C1 segment of cervical spinal cord (tissue), 14 donors: ENCODE measurements at places on chromosomes 11 and 22.

- no peak for DNase-seq
Observed at GRCh38 chr11:110891411-110891810, 179.2 kb upstream of the ARHGAP20 start.

- DNase-seq, result no peak
Observed at GRCh38 chr11:61514050-61514917, 5.7 kb downstream of the LRRC10B start.

- DNase-seq, result no peak
Observed at GRCh38 chr11:92890846-92891245, 78.6 kb upstream of the MTNR1B start.

- DNase-seq, result no peak
Observed at GRCh38 chr22:24068717-24069297, 57.7 kb downstream of the CABIN1 start.

DNA sequence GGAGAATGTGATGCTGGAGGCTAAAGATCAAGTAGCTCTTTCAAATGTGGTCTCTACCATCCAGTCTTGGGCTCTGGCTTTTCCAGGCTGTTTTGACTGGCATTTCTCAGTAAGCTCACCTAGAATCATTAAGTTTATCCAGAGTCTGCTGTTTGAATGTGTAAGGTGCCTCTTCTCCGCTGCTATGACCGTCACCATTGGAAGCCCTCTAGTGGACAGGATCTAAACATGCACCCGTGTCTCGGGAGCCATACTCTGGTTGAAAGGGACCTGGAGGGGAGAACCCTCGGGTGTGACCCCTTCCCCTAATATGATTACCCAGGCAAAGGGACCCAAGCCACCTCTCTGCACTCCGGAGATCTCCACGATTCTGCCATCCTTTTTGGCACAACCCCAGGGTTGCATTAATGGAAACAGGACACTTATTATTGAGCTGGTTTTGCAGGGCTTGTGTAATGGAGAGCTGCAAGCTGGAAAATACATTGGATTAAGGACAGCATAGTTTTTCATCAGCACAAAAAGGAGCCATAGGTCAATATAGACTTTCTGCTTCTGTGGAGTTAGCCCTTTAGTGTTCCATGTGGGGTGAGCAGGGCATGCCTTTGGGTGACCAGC, 191.0 kb upstream of the LARGE1 start:
- DNase-seq, result peak; percentile 1

DNA sequence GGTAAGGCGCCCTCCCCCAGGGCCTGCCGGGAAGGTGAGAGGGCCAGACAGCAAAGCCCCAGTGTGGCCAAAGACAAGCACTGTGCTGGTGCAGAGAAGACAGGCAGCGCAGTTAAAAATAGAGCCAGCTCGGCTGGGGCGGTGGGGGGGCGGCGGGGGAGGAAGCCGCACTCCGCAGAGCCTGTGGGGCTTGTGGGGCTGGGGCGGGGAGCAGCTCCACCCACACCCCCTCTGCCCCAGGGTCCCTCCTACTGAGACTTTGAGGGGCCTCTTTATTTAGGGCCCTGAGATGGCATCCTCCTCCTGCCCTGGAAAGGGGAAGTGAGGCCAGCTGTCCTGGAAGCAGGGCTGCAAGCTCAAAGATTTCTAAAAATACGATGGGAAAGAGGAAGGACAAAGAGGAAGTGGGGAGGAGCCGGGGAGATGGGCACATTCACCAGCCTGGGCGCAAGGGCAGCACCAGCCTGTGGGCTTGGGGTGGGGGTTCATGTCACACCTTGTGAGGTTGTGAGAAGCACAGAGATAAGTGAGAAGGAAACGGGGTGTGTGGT, 2.6 kb downstream of the CYTH4 start:
- peak; percentile 69 for DNase-seq

- DNase-seq, result peak; percentile 46
Observed at GRCh38 chr11:108571001-108571400, 22.6 kb downstream of the EXPH5 start.

DNA sequence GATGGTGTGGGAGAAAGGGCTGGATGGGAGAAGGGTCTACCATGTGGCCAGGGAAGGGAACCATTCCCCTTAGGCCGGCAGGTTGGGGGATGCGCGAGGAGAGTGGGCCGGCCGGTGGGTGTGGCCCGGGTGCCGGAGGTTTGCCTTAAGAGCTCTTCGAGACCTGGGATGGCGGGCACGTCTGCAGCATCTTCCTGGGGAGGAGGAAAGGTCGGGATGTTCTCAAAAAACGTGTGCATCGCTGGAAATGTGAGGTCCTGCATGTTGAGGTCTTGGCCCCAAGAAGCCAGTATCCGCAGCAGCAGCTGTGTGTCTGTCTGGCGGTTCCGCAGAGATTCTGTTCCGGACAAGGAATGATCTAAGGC, 1.4 kb downstream of the NAV2 start:
- no peak for DNase-seq

DNA sequence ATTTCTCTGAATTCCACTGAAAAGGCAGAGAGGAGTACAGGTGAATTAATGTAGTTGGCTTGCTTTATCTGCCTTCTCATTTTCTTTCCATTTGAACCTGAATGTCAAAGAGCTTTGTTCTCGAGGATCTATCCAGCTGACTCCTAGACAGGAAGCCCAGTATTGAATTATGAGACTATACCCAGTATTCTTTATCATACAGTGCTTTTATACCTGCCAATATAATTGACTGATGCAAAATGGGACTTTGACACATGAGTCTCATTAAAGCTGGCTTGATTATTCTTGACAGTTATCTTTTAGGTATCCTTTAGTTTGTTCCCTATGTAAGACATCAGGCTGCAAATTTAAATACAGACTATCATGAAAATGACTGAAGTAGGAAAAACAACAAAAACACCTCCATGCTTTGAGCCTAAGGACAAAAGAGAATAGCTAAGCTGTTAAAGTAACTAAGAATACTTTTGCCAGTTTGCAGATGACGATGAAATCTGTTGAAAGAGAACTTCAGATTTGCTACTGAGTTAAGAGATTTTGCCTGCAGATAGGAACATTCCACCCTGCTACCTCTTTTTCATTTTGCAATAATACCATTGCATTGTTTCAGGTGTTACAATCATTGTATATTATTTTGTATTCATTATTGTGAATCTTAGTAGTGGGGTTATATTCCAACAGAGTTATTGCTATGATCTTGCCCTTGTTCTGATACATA, 117.1 kb downstream of the ENTHD1 start:
- no peak for DNase-seq

DNA sequence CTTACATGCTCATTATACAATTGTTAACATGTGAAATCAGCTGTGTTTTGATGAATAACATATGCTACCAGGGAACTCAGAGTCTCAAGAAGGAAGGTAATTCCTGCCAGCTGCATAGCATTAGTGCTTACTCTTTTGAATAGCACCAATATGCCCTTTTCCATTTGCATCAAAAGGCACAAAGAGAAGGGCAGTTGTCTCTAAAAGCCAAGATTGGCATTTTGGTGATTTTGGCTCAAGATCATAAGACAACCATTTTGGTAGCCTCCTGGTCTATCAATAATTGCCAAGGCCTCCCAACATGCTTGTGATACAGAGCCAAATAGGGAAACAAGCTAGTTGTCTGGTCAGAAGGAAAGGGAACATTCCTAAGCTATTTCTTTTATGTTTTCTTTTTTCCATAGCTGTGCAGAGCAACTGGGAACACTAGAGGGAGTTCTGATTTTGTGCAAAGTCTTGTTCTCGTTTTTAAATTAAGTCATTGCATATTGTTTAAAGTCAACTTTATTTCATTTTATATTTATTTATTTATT, 416.7 kb upstream of the CHORDC1 start:
- no peak for DNase-seq

DNA sequence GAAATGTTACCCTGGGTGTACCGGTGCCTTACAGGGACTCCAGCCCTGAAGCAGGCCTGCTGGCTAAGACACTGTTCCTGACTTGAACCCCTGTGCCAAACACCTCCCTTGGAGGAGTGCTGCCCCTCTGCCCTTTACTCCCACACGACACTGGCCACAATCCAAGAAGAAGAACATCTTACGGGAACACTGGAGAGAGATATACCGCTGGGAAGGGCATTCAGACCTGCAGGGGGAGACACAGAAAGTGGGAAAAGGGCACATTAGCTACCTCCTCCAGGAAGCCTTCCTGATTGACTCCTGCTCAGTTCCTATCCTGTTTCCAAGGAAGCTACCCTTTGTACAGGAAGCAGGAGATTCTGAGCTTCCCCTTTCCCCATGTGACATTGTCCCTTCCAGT, 18.7 kb downstream of the TMPRSS13 start:
- DNase-seq, result no peak

- DNase-seq, result no peak
Observed at GRCh38 chr11:96168623-96169022, 174.4 kb downstream of the MAML2 start.

- no peak for DNase-seq
Observed at GRCh38 chr22:21738081-21738480, 2.5 kb upstream of the YPEL1 start.

- no peak for DNase-seq
Observed at GRCh38 chr11:34356576-34356912, 1.3 kb downstream of the ABTB2 start.

DNA sequence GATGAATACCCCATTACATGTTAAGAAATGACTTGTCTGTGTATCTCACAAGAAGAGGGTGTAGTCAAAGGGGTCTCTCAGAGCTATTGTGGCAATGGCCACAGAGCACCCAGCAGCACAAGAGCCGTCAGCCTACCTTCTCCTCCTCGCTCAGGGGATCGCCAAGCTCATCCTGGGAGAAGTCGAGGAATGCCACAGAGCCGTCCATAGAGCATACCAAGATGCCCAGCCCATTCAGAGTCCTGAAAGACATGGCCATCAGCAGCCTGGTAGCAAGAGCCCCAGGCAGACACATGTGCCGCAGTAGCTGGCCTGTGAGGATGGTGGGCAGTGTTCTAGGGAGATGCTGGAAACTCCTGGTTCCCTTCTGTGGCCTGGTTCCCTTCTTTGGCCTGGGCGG, 44.0 kb downstream of the HIRA start:
- DNase-seq, result no peak

DNA sequence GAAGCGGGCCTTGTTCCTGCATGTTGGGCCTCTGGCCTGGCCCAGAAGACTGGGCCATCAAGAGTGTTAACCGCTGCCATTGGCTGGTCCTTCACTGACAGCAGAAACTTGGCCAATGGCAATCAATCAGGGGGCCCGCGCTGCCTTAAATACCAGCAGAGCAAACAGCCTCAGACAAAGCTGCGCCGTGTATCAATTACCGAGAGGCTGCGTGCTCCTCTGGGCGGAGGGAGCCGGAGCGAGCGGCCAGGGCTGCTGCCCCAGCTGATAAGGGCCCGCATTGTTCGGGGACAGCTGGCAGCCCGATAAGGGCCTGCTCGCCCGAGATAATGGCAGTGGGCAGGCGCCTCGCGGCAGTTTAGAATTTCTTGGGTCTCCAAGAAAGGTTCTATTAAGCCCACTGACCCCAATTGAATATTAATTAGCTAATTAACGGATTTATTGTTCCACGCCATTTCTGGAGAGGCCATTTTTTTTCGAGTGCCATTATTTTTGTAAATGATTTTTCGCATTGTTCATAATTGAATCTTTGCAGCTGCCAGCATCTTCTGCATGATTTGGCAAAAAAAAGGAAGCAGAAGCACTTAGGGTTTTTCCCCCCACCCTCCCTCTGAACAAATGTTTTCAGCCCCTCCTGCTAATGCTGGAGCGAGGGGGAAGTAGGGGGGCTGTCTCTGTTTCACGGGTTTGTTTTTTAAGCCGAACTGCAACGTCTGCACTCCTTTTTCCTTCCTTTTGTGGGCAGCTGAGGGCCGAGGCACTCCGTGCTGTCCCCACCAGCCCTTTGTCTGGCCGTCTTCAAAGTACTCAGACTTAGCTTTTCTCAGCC, 37.6 kb upstream of the RIC3 start:
- peak; percentile 35 for DNase-seq

GRCh38 chr11:44575288-44575672, 9.8 kb downstream of the CD82 start:
- no peak for DNase-seq

GRCh38 chr11:45110562-45110961, 35.9 kb upstream of the PRDM11 start:
- no peak for DNase-seq

DNA sequence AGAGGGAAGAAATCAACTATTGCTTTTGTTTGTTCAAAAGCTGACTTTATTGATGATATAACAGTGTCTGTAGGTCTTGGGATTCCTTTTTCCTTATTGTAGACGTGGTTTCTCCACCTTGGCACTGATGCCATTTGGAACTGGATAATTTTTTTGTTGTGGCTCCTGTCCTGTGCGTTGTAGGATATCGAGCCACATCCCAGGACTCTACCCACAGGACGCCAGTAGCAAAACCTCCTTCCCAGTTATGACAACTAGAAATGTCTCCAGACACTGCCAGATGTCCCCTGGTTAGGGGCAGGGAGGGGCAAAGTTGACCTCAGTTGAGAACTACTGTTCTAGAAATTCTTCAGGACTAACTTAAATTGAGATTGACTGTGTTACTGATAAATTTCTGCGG, 45.8 kb downstream of the ZNRF3 start:
- DNase-seq, result no peak

GRCh38 chr11:36402568-36403170, 106.6 kb downstream of the PRR5L start:
- DNase-seq, result no peak

GRCh38 chr11:13949876-13950275, 12.6 kb upstream of the SPON1 start:
- no peak for DNase-seq

GRCh38 chr11:11010624-11011127, 152.8 kb upstream of the ZBED5 start:
- peak; percentile 4 for DNase-seq

GRCh38 chr11:67278939-67279588, 10.0 kb upstream of the ANKRD13D start:
- no peak for DNase-seq

- DNase-seq, result no peak
Observed at GRCh38 chr11:106937111-106937510, 81.2 kb downstream of the GUCY1A2 start.

GRCh38 chr11:72573072-72573854, 101.0 kb downstream of the PDE2A start:
- no peak for DNase-seq

- peak; percentile 24 for DNase-seq
Observed at GRCh38 chr11:24496736-24497725, at the start of gene LUZP2. TSS of gene LUZP2 (plus strand) at chr11:24497053.

GRCh38 chr11:19380375-19380774, 139.6 kb upstream of the E2F8 start:
- DNase-seq, result no peak

DNA sequence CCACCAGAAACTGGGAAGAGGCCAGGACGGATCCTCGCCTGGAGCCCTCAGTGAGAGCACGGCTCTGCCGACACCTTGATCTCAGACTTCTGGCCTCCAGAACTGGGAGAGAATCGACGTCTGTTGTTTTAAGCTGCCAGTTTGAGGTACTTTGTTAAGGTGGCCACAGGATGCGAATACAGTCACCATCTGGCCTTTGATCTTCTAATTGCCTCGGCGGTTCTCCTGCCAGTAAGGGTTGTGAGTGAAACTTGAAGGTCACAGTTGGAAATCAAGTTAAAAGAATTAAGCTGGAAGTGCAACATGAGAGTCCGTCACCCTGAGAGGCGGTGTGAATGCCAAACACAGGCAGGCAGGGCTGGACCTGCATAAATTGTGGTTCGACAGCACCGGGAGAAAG, 27.9 kb downstream of the PARVB start:
- DNase-seq, result no peak

GRCh38 chr11:55658608-55659007, 3.4 kb upstream of the OR4C6 start:
- no peak for DNase-seq

- DNase-seq, result no peak
Observed at GRCh38 chr11:10181811-10182210, 112.2 kb downstream of the SBF2 start.
